Activated gamma-delta T cell treated with Interleukin-2 at 50 U/mL for 16 hours (primary cell): ENCODE measurements at places on chromosomes 7 and 10.

- DNase-seq = no peak
These were observed 1.0 kb downstream of the LRRC17 start for GRCh38 chr7:102913826-102914225.

GRCh38 chr7:85067371-85067770 lies 119.5 kb downstream of the SEMA3D start:
- DNase-seq = no peak

DNA sequence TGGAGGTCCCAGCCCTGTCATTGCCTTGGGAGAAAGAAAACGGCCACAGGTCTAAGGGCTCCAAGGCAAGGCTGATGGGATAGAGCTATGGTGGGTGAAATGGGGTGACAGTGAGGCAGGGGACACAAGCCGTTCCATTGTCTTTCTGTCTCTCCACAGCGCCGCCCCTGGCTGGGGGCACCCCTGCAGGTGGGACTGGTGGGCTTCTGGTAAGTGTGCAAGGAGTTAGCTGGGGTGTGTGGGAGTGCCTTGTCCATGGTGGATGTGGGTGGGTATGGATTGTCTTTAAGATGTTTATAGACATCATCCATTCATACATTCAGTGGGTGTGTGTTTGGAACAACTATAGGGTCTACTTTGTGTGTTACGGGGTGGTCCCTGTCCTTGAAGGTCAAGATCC lies 7.5 kb downstream of the SFXN3 start:
- DNase-seq = no peak

- no peak for DNase-seq
These were observed 146.5 kb upstream of the MEOX2 start for GRCh38 chr7:15832996-15833395.

DNA sequence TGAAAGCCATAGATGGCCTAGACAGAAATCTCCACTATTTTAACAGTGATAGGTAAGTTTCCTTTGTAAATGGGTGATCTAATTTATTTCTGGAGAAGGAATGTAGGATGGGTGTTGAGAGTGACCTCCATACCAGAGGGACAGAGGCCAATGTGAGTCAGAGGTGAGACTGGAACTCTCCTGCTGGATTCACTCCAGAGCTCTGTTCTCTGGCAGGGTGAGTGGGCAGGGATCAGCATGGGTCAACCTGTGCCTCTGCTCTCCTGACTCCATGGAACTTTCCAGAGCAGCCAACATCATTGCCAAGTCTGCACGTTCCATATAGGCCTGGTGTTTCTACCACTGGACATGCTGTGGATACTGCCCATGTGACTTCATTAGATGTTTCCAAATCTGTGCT lies 11.4 kb downstream of the AKR1C3 start:
- DNase-seq = no peak

DNA sequence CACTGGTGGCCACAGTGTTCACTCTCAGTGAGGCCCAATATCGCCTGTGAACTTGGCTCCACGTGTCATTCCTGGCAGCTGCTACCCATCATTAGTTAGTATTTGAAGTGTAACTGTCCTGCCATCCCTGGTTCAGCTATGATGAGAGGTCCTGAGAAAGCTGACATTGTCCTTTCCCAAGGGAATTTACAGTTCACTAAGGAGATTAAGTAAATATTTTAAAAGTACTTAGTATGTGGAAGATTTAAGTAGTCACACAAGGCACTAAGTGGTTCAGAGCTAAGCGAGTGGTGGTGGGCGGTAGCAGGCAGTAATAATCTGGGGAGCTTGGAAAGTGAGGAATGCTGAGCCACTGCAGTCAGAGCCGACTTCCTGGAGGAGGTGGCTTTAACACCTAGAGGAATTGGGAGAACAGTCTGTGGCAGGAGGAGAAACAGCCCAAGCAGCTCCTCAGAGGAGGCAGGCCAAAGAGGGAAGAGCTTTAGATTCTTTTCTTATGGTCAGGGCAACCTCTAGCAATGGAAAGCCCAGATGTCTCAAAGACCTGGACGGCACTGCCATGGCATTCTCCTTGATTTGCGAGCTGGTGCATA lies 519.7 kb downstream of the LRMDA start:
- DNase-seq = no peak

GRCh38 chr10:126907423-126907970 lies 2.3 kb downstream of the DOCK1 start:
- DNase-seq = no peak

- no peak for DNase-seq
These were observed 36.9 kb upstream of the IKZF1 start for GRCh38 chr7:50267525-50268041.

DNA sequence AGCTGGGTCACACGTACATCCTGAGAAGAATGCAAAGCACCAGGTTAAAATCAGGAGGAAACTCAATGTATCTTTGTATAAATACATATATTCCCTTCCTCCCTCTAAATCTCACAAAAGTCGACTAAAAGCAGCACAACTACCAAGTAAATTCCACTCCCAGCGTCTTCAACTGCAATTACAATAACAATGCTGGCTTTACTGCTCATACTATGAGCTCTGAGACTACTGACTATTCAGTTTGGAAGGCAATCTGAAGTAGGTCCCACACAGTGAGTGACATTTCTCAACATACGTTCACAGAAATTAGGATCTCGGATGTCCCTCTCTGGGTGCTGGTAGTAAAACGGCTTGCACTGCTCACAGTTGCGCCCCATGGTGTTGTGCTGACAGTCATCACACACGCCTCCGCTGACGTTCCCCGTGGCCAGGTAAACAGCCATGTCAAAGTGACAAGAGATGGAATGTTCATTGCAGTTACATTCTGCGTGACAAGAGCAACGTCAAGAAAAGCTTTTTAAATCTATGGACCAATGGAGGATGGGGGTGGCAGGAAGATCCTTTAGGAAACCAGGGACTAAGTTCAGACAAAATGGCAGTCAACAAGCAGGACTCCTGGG lies 27.5 kb downstream of the LAMB1 start:
- no peak for DNase-seq

GRCh38 chr7:37552030-37552429 lies 103.4 kb upstream of the ELMO1 start:
- no peak for DNase-seq

GRCh38 chr7:128080169-128080568 lies 48.9 kb upstream of the LRRC4 start:
- DNase-seq = no peak

DNA sequence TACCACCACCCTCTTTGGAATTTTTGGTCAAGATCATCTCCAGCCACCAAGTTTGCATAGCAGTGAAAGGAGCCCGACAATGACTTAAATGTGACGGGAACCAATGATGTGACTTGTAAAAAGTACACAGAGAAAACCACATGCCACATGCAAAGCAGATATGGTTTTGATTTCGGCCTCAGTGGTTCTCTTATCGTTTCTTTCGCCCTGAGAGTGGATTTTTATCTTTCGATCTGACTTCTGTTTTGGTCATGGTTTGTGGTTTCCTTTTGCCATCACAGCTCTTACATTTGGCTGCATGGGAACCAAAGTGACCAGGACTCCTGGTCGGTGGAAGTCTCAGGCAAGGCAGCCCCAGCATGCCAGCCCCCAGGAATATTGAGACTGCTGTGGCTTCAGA lies 31.5 kb downstream of the TCF7L2 start:
- DNase-seq = no peak

GRCh38 chr7:25408876-25409275 lies 180.6 kb upstream of the NPVF start:
- no peak for DNase-seq

- DNase-seq = no peak
These were observed 96.9 kb upstream of the GATA3 start for GRCh38 chr10:7957591-7957990.

DNA sequence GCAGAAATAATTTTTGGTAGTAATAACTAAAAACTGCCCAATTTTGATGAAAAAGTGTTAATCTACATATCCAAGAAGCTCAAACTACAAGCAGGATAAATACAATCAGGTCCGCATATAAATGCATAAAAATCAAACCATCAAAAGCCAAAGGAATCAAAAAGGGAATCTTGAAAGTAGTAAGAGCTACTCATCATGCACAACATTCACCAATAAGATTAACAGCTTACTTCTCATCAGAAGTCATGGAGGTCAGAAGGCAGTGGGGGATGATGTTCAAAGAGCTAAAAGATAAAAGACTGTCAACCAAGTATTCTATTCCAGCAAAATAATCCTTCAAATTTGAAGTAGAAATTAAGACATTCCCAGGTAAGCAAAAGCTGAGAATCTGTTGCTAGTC lies 76.4 kb downstream of the CRPPA start:
- no peak for DNase-seq

DNA sequence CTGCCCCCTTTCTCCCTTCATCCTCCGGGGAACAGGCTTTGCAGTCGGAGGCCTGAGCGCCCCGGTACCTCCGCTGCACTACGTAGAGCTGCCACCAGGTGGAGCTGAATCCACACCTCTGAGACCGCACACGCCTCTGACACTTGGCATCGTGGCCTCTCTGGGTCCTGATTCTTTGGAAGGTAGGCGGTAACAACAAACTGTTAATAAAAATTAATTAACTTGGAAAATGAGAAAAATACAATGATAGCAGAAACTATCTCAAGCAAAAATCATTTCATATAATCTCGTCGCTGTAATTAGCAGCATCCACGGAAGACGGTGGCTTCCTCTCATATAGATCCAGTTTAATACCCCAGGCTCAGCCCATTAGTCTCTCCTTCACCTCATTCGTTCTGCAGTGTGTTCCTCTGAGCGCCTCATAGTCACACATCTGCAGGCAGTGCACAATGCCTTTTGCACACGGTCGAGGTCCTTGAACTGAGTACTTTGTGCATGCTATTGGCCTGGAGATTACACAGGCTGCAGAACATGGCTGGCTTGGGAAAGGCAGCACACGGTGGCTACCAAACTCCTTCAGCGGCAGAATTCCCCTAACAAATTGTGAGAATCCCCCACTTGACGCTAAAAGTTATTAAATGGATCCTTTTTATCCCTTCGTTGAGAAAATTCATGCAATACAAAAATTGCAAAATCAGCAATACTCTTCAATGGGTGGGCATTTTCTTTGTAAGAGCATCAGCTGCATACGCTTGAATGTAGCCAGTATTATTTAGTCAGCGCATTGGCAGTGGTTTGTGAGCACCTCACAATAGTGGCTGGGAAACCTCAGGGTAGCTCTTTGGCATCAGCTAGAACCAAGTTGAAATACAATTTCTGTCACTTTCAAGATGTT lies 18.7 kb downstream of the OR9A2 start:
- peak; percentile 81 for DNase-seq

GRCh38 chr7:149625947-149626392 lies 128.4 kb upstream of the ZNF746 start:
- DNase-seq = no peak

DNA sequence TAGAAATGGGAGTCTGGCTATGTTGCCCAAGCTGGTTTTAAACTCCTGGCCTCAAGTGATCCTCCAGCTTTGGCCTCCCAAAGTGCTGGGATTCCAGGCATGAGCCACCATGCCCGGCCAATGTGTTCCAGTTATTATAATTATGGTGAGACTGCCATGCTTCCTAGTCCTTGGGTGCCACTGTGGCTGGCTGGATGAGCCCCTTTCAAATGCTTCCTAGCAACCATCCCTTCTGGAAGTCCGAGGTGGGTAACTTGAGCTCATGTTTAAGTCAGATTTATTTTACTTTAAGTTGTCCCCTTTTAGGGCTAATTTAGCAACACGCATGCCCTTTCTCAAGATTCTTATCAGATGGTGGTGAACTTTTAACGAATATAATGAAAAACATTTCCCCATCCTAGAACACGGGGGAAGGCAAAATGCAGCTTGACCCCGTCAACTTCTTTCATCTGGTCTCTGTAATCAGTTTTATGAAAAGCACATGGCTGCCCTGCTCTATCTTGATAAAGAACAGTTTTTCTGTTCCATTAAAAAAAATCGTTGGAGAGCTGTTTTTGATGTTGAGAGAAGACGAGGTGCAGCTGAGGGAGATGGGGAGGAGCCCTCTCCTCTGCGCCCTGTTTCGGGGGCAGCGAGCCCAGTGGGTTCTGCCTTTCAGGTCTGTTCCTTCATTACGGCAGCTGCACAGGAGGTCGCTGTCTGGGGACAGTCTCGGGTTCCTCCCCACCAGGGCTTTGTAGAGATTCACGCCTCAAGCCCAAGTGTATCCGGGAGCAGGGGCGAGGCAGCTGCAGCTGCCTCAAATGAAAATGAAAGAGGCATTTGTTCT lies 61.0 kb upstream of the MKI67 start:
- peak; percentile 51 for DNase-seq

DNA sequence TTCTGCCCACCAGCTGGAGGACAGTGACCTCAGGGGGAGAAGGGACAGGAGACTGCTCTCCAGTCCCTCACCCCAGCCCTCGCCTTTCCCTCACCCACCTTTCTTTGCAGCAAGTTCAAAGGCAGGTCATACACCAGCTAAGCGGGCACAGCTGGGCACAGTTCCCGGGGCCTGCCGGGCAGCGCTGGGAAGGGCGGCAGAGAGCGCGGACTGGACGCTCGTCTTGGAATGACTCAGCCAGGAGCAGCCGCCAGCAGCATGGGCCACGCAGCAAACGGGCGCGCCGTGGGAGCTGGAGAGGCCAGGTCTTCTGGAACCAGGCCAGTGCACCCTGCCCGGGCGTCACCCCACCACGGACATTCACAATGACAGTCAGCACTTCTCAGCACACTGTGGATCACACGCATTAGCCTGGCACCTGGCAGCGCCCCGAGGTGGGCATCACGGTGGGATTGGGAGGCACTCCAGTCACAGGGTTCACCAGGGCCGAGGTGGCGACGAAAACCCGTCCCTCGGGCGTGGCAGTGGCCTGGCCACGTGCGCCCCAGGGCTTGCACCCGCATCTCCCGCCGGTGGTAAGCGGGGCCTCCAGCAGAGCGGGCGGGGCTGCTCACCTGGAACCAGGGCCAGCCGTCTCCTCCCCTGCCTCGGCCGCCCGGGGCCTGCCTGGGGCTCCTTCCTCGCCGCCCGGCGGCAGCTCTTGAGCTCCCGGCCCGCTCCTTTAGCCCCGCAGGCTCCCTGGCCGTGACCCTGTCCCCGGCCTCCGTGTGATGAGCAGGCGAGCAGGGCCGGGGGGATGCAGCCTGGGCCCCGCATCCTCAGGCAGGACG lies 29.0 kb upstream of the WDFY4 start:
- DNase-seq = no peak

DNA sequence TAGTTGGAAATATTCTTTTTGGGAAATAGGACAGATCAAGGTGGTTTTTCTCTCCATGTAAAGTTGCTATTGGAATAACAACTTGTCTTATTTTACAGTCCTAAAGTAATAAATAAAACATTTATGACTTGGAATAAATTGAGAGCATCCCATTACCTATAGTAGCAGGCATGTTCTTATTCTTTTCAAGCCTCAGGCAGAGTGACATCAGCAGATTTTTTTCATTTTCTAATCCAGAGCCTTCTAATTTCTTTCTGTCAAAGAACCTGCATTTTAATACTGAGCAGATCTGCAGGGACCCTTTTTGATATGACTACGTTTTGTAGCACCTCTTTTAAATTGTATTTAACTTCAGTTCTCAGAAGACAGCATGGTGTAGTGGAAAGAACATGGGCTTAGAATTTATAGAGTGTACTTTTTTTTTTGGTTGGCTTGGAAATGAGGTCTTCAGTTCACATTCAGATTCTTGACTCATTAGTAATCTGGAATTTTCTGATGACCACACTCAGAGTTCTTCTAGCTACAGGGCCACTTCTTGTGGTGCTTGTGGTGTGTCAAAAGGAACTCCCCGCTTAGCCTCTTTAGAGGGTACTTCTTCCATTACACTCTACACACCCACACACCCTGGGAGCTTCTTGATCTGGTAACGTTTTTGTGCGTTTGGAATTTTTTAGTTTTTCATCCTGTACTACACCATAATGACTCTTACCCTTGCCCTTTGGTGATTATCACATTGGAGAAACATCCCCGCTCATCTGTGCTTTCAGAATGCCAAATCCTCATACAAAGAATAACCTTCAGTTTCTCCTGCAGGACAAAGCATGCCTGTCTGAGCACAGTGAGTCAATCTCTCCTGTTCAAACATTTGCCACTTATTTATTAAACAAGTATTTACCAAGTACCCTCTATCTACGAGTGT lies 34.6 kb downstream of the AGK start:
- no peak for DNase-seq
